Stimulated activated CD4-positive, alpha-beta T cell treated with anti-CD3 and anti-CD28 coated beads, Interleukin-15, amount 100 ng/mL, for 48 hours (primary cell): ENCODE measurements at places on chromosomes 3 and 15.

GRCh38 chr3:112334691-112335433 lies 1.9 kb downstream of the CD200 start:
- DNase-seq: no peak

- no peak for DNase-seq
Measured at GRCh38 chr15:40990080-40990479, 36.8 kb downstream of the CHAC1 start.

GRCh38 chr15:29016518-29016917 lies 130.7 kb downstream of the APBA2 start:
- DNase-seq: no peak

DNA sequence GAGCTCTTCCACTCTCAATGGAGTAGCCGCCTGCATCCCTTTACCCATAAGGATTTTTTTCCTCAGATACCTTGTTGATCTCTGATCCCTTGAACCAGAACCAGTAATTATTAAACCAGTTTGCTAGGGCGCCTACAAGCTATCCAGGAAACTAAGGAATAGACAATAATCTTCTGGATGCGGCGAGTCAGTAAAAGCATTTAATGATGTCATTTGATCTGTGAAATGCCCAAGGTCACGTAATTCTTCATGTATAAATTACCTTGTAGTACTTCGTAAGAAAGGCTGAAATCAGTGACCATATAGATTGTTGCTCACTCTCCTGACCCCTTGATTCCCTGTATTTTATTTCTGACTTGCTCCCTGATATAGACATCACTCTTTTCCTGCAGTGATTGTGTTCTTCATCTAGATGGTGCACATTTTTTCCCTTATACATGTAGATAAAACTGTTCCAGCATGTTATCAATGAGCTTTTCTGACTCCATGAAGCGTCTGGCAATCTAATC lies 548.6 kb upstream of the NAALADL2 start:
- DNase-seq: no peak

GRCh38 chr15:41323611-41324010 lies 8.8 kb downstream of the OIP5 start:
- DNase-seq: no peak
